ENCODE measurements at places on chromosomes 6 and 20. TPM values are rescaled to one million over a fixed set of nuclear protein-coding genes. Genes with fewer than 3 reads are reported as not detected.

DNA sequence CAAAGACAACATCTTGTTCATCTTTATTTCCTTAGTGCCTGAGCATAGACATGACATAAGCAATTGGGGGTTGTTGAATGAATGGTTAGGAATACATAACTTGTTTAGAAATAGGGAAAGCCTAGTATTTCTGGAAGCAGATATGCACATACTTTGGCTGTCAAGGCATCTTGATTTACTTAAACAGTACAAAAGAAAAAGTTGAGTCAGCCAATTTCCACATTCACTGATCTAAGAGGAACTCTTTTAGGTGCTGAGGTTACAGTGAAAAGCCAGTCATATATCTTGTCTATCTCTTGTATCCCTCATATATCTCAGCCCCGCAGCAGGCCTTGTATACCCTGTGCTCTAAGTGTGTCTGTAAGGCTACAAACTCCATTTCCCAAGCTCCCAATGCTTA is 11.6 kb downstream of the ZKSCAN4 start:
- no peak for DNase-seq

The GNL1 gene
- total RNA-seq = 32.1 TPM

The ANKRD66 gene
- total RNA-seq = not detected

- peak; percentile 22 for DNase-seq
These were observed 64.5 kb downstream of the CTNNBL1 start for GRCh38 chr20:37758332-37758731.

GRCh38 chr20:46118481-46119020 is 437 bp downstream of the CD40 start:
- peak; percentile 60 for DNase-seq

- no peak for DNase-seq
These were observed 26.5 kb downstream of the CD109 start for GRCh38 chr6:73722318-73723060.

GRCh38 chr6:2817903-2818443 is 23.7 kb downstream of the SERPINB1 start:
- no peak for DNase-seq

The LTA gene
- not detected for total RNA-seq

DNA sequence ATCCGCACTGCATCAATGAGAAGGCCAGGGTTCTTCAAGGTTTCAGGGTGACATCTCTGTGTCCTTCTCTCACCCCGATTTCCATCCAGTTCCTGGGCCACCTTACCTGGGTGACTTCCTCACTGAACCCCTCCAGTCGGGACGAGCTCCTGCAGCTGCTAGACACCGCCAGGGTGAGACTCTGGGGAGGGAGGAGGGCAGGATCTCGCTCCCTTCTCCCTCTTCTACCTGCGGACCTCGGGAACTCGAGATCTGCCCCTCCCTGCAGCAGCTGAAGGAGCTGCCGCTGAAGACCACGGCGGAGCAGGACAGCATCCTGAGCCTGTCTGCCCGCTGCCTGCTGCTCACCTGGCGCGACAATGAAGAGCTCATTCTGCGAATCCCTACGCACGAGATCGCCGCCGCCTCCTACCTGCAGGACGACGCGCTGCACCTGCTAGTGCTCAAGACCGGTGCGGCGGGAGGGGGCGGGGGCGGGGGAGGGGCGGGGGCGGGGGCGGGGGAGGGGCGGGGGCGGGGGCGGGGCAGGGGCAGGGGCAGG is 7.5 kb downstream of the CCM2L start:
- no peak for DNase-seq

DNA sequence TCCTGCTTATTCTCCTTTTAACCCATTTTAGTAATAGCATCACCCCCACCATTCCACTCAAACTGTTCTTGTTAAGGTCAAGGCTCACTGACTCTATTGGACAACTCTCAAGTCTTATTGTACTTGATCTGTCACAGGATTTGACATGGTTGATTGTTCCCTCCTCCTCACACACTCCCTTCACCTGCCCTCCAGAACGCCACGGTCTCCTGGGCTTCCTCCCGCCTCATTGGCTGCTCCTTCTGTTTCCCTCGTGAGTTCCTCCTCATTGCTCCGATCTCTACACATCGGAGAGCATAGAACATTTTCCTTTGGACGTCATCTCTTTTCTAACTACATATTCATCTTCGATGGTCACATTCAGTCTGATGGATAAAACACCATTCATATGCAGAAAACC is 55.1 kb downstream of the STMND1 start:
- DNase-seq = no peak

GRCh38 chr6:83125425-83125824 is 58.0 kb downstream of the DOP1A start:
- no peak for DNase-seq

DNA sequence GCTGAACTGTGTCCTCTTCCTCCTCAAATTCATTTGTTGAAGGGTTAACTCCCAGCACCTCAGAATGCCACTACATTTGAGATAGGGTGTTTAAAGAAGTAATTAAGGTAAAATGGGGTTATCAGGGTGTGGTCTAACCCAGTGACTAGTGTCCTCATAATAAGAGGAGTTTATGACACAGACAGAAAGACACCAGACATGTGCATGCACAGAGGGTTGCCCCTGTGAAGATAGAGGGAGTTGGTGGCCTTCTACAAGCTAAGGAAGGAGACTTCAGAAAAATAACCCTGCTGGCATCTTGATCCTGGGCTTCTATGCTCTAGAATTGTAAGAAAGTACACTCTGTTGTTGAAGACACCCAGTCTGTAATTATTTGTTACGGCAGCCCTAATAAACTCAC is 24.9 kb upstream of the EDN1 start:
- no peak for DNase-seq

The ZSCAN31 gene
- total RNA-seq = 8.4 TPM

The TCP11 gene
- not detected for total RNA-seq

The MAVS gene
- total RNA-seq = 31.1 TPM

GRCh38 chr6:24566020-24566767 is 71.4 kb downstream of the ALDH5A1 start:
- no peak for DNase-seq

DNA sequence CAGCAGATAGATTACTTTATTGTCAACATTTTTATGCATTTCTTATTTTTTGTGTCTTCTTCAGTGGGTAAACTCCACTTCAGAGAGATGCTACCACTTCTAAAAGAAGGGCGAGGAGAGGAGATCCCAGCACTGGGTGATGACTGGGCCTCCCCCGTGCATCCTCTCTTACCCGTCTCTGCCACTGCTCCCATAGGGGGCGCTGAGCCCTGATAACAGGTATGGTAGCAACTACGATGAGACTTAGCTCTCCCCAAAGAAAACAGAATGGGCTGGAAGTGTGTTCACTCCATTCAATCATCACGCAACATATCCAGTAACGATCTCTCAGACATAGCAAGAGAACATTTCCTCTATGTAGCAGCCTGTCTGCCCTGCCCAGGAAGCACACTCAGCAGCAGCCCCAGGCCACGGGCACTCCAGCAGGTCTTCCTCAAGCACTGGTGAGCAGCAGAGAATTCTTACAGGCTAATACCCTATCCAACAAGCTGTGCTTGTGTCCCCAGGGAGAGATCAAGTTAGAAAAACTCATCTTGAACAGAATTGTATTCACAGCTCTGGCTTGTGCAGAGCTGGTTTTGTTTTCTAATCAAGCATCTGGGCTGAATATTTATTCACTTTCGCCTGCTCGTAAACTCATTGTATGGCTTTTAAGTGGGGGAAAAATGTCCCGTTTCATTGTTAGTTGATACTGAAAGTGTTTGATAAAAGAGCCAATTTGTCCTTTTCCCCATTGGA is 533.1 kb upstream of the CDH4 start:
- no peak for DNase-seq

- DNase-seq = peak; percentile 58
These were observed 38.0 kb downstream of the TGM2 start for GRCh38 chr20:38126932-38127621.

DNA sequence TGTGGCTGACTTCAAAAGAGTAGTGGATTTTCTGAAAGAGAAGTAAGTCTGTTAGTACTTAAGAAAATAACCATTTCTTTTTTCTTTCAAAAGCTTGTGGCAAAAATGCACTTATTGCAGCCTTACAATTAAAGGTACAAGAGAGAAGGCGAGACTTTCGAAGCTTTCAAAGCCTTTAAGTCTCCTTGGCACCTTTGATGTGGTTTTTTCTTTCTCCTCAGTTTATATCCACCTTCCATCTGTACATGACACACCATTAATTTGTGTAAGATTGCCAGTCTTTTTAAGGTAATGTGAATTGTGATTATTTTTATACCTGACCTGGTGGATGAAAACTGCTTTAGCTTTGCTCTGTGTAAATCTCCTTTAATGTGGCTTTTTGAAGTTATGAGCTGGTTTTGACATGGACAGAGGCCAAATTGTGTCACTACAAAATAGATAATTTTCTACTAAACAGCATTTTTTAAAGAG is 466.1 kb downstream of the CDKAL1 start:
- no peak for DNase-seq

Data from left cardiac atrium (tissue), 4 donors.